Nephron progenitor cell (in vitro differentiated cells): ENCODE measurements at places on chromosomes 16 and 17.

DNA sequence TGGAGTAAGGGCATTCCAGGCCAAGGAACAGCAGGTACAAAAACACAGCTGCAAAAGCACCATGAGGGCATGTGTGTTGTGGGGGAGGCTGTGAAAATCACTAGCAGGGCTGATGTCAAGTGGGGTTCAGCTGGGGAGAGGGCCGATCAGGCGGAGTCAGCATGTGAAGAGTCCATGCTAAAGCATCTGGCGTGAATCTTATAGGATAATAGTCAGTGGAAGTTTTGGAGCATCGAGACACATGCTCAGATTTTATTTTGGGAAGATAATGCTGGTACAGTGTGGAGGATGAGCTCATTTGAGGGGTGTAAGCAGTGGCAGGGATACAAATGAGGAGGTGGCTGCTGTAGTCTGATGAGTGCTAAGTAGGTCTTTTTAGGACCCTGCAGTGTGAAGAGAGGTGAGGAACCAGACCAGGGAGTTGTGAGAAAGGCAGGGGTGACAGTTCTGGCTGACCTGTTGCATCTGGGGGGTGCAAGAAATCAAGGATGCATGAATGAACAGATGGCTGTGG is 30.3 kb downstream of the MMD start:
- DNase-seq = no peak

GRCh38 chr16:73951481-73951880 is 345.1 kb upstream of the PSMD7 start:
- no peak for DNase-seq

DNA sequence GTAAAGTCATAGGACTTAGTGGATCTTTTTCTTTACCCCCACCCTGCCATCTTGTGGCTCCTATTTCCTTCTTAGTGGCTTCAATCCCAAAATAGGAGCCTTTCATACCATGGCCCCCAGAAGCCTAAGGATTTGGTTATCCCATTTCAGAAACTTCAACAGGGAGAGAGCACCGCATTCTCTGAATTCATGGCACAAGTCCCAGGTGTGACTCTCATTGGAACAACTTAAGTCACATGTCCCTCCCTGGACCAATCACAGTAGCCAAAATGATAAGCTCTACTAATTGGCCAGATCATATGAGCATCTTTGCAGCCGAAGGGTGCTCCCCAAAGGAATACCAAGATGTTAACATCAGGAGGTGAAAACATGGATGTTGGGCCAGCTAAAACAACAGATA is 43.2 kb downstream of the AXIN2 start:
- no peak for DNase-seq

- DNase-seq = no peak
These were observed 928 bp downstream of the CASKIN2 start for GRCh38 chr17:75514299-75514918.

DNA sequence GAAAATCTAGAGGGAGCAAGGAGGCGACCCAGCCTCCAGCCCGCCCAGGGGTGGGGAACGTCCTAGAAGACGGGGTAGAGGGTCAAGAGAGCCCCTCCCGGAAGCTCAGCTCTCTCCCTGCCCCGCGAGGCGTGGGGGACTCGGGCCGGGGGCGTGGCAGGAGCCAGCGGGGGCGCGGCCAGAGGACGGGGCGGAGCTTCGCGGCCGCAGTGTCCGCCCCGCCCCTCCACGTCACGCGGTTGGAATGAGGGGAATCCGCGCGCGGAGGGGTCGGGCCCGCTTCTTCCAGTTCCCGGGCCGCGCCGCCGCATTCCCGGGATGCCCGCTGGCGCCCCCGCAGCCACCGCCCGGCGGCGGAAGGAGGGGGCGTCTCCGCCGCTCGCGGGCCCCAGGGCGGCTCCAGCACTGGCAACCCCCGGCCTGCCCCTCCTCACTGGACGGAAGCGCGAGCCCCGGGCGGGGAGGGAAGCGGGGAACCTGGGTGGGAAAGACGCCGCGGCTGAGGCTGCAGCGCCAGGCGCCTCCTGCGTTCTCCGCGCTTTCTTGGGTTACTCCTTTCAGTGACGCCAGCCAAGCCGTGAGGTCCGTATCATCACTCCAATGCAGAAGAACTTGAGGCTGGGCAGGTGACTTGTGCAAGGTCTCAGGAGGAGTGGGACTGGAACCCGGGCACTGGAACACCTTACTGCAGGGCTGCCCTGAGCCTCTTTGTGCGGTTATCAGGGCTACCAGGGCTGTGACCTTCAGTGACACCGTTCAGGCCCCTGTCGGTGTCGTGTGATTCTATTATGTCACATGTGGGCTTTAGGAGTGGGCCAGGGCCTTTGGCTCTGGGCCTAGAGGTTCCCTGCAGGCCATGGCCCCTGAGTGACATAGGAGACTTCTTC is 4.3 kb downstream of the MYO1C start:
- peak; percentile 94 for DNase-seq

GRCh38 chr17:65181237-65182061 is 44.3 kb downstream of the RGS9 start:
- no peak for DNase-seq

- DNase-seq = no peak
These were observed 8.0 kb upstream of the CCL1 start for GRCh38 chr17:34370997-34371395.

- no peak for DNase-seq
These were observed 46.1 kb downstream of the CHD9 start for GRCh38 chr16:53100889-53101288.

GRCh38 chr17:36128411-36128978 is 24.9 kb downstream of the CCL4 start:
- no peak for DNase-seq

GRCh38 chr17:19370493-19370960 is 7.8 kb upstream of the MAPK7 start:
- DNase-seq = no peak

GRCh38 chr16:57637965-57638364 is 9.5 kb downstream of the ADGRG1 start:
- no peak for DNase-seq

DNA sequence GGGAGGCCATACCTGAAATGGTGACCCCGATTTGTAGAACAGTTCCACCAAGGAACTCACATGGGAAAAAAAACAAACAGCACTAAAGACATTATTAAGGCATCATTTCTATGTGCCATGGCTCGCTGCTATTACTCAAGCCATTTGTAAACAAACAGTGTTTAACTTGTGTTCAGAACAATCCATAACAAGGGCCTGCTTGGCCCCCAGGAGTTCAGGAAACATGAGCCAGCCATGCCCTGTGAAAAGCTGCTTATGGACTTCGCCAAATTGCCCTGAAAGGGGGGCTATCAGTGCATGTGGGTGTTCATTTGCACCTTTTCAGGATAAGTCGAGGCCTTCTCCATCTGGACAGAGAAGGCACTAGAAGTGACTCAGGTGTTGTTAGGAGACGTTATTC is 8.0 kb downstream of the POLR3K start:
- DNase-seq = no peak

- DNase-seq = no peak
These were observed 662.5 kb upstream of the SALL1 start for GRCh38 chr16:51813609-51814008.

DNA sequence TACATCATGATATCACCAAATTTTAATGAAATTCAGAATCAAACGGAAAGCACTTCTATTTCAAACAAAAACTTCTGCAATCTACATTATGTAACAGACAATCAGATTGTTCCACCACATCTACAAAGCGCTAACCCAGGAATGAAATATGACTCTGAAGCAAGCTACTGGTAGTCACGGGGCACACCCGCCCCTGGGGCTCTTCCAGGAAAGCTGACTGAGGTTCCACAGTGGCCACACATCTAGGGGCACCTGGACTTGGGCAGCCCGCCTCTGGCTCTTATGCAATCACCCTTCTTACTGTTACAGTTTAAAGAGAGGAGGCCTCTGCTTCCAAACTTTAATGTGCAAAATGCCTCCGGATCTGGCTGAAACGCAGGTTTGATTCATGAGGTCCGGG is 27.5 kb downstream of the ZCCHC14 start:
- DNase-seq = no peak

DNA sequence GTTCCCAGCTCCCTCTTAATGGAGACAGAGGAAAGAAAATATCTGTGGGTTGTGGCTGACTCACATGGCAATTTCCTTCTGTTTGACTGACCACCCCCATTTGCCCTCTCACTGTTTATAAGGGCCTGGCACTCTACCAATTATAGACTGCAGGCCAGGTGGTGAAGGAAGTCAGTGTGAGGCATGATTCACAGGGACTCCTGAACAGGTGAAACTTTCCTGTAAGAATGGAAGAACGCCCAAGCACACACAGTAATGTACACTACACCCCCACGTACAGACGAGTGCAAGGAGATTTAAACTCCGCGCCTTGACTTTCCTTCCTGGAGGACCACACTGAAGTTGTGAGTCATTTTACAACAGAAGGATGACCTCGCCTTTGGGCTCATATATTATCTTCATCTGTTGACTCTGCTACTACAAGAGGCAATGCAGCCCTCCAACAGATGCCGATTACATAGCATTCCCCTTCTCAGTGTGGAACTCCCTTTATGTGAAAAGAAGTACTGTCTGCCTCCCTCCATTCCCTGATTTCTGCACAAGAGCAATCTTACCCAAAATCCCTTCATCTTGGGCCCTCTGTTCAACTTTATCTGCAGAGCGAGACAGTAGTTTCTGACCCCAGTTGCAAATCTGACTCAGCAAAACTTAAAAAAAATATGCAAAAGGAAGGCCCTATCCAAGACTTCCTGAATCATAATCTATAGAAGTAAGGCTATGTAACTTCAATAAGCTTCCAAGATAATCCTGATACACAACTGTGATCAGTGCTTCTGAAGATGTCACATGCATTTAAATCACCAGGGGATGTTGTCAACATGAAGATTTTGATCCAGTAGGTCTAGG is 163.6 kb downstream of the SHISA6 start:
- DNase-seq = no peak

GRCh38 chr16:72131036-72131435 is 37.4 kb downstream of the DHX38 start:
- no peak for DNase-seq

DNA sequence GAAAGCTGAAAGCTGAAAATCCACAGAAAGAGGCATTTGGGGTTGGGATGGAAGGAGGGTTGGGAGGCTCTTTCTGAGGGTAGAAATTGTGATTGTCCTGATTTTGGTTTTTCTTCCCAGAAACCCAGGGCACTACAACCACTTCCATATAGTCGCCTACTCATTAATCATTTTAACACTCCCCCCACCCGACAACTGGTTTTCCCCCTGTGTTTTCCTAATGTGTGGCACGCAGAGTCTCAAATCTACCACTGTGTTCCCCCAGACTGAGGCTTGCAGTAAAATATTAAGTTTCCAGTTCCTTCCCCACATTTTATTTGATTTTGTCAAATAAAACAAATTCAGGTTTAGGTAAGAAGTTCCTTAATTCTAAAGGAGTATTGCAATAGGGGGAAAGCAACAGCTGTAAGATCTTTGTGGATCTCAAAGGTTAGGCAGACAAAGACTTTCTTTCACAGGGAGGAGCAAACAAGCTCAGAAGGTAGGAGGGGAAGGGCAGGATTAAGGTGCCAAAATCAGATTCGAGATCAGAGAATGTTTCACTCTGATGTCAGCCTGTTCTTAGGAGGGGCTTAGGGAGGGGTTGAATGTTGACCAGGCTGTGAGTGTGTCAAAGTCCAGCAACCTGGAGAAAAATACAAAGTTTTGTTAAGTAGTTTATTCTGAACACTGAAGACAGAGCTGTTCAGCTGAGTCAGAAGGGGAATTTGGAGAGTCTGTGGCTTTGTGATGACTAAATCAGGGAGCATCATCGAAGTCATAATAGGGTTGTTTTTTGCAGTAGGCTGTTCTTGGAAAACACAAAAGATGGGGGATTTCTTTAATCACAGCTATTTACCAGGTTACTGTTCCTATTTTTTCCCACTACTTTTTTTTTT is 3.6 kb downstream of the ZNF267 start:
- no peak for DNase-seq

DNA sequence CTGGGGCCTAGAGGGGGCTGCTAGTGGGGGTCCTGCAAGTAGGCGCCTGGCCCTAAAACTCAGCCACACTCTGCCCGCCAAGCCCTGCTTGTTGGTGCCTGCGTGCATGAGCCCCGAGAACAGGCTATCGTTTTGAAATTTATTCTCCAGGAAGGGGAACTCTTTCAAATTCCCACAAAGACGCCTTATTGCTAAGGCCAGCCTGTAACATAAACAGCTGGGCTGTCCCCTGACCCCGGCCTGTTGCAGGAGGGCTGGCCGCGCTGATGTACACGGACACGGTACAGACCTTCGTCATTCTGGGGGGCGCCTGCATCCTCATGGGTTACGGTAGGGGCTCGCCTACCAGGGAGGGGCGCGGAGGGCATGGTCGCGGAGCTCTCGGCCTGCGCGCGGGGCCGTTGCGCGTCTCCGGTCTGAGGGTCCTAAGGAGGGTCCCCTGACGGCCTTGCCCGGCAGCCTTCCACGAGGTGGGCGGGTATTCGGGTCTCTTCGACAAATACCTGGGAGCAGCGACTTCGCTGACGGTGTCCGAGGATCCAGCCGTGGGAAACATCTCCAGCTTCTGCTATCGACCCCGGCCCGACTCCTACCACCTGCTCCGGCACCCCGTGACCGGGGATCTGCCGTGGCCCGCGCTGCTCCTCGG is 4.3 kb downstream of the SLC5A2 start:
- no peak for DNase-seq

- no peak for DNase-seq
These were observed 448.1 kb upstream of the DYNLRB2 start for GRCh38 chr16:80092681-80093080.

DNA sequence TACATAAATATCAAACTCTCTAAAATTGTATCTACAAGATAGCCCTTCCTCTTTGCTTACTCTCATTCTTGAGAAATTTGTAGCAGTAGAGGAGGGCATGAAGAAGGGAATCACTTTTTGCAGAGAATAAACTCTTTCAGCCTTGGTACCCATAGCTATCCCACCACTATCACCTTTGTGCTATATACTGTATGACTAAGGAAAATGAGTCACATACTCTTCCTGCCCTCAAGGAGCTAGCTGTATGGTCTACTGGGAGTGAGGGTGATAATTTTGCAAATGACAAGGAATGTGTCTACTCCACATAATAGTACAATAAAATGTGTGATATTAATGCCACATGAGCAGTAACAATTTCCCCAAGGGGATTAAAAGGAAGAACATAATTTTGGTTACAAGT is 184.6 kb upstream of the WSB1 start:
- DNase-seq = no peak

GRCh38 chr16:84532855-84533486 is 28.5 kb upstream of the MEAK7 start:
- no peak for DNase-seq

DNA sequence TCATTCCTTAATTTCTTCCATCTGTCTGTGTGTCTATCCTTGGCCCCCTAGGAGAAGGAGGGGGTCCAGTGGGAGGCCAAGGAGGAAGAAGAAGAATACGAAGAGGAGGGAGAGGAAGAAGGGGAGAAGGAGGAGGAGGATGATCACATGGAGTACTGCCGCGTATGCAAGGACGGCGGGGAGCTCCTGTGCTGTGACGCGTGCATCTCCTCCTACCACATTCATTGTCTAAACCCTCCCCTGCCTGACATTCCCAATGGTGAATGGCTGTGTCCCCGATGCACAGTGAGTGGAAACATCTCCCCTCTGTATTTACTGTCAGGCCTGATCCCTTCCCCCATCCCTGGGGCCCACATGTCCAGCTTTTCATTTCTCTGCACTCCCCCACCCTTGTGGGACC is 6.3 kb downstream of the CHD3 start:
- no peak for DNase-seq

GRCh38 chr17:63550817-63551639 is 751 bp downstream of the DCAF7 start:
- peak; percentile 46 for DNase-seq

GRCh38 chr17:42901535-42902229 is 1.1 kb downstream of the G6PC1 start:
- no peak for DNase-seq
